ENCODE measurements at places on chromosomes 1 and 21.

DNA sequence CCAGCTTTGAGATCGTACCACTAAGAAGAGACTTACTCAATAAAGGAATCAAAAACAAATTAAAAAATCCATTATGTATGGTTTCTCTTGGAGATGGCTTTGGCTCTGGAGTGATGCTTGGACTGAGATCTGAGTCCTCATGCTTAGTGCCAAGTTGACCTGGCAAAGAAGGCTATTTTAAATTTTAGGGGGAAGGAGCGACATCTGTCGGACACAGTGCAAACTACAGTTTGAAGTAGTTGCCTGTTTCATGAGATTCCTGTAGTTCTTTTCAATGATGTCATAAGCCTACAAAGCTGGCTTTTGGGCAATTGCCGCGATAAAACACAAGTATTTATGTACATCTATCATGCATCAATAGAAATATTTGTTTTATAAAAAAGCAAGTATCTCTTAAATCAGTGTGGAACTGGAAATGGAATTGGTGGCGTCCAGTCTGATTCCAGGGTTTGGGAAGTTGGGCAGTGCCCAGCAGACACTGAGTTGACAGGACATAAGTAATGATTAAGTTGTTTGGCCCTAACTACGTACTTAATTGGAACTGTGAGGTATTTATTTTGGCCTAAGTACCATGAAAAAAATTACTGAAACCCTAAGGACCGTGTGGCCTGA is 50.0 kb downstream of the TBCE start:
- peak; percentile 51 for DNase-seq

- no peak for DNase-seq
Observed at GRCh38 chr1:43861988-43862735, 71.4 kb upstream of the ARTN start.

GRCh38 chr1:205991237-205991636 is 12.0 kb downstream of the RAB7B start:
- no peak for DNase-seq

DNA sequence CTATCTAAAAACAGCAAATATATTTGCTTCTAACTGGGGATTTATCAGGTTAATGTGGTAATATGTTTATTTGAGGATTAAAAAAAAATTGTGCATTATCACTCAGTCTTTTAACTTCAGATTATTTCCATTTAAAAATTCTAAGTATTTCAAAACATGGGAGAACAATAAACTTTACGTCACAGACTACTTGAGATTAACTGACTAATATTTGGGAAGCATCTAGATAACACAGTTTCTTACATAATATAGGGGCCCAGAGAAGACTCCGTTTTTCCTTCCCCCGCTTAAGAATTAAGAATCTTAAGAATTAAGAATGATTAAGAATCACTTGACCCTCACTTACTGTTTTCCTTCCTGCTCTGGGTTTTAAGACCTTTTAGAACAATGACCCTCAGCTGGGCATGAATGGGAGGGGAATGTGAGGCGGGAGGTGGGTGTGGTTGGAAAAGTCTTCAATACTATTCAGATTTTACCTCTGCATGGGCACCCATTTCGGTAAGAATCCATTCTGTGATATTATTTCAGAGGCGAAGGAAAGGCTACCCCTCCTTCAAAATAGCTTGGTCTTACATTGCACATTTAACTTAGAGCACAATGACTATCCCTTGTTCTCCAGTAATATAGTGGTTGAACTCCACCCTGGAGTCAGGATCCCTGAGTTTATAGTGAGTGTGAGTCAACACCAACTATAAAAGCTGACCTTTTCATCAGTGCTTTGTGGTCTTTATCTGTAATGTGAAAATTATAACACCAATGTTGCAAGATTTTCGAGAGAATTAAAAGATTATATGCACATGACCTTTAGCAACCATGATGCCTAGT is 821.3 kb downstream of the USP25 start:
- peak; percentile 68 for DNase-seq

GRCh38 chr1:81803431-81804110 is 2.8 kb downstream of the ADGRL2 start:
- peak; percentile 65 for DNase-seq

- no peak for DNase-seq
Observed at GRCh38 chr1:22767852-22768251, 57.2 kb downstream of the EPHB2 start.

DNA sequence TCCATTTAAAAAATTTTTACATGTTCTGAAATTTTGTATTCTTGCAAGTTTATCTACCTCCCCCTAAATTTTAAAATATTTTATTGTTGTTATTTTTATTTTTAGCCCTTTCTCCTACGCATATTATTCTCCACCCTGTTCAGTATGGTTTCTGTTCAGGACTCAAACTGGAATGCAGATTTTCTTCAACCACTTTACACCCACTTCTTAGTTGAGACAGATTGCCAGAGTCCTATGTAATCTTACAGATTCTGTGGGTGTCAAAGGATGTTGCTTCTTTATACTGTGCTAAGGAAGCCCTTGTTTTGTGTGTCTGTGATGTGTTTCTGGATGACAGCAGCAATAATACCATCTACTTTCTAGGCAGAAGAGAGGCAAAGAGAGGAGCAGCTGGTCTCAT is 20.7 kb upstream of the PPP1R8 start:
- DNase-seq, result no peak

GRCh38 chr1:59688976-59689375 is 125.8 kb upstream of the HOOK1 start:
- no peak for DNase-seq

DNA sequence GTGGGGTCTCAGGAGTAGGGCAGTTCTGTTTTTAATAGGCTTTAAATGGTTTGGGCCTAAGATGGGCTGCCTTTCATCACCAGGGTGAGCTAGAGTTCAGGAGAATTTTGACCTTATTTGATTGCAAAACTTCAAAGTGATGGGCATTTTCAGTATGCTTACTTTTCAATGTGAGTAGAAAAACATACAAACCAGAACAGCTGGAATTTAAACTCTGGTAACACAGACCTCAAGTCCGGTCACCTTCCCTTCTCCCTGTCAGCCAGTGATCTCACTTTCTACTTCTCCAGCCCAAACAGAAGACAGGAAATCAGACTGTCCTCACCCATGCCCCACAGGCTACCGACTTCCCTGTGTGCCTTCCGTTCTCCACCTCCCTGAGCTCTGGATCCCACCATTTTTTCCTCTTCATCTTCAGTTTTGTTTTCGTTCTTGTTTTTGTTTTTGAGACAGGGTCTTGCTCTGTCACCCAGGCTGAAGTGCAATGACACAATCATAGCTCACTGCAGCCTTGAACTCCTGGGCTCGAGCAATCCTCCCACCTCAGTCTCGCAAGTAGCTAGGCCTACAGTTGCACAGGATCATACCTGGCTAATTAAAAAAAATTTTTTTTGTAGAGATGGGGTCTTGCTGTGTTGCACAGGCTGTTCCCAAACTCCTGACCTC is 374.0 kb downstream of the CAMTA1 start:
- no peak for DNase-seq

DNA sequence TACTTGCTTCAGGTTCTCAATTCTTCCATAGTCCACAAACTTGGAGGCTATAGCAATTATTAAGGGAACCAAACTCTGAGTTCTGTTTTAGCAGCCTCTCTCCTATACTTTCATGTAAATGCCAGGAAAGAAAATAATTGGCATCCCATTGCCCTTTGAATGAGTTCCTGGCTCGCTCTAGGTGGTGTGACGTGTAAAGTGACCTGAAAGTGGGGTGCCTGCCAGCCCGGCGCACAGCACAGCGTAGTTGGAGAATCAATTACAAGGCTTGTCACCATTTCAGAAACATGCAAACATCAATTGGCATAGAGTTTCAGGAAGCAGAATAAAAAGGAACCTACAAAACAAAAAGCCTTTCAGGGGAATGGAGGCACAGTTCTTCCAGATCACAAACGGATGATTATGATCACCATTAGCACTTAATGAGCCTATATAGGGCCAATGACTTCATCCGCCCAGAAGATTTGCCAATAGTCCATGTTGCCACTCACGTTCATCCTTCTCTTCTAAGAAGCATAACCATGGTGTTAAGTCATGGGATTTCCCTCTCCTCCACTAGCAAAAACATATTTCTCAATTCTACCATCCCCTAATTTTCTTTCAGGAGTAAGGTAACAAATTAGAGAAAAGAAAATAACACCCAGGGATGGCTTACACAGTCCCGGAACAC is 354.6 kb upstream of the ADGRL2 start:
- no peak for DNase-seq

- DNase-seq, result no peak
Observed at GRCh38 chr1:152410028-152410427, 4.0 kb downstream of the CRNN start.

DNA sequence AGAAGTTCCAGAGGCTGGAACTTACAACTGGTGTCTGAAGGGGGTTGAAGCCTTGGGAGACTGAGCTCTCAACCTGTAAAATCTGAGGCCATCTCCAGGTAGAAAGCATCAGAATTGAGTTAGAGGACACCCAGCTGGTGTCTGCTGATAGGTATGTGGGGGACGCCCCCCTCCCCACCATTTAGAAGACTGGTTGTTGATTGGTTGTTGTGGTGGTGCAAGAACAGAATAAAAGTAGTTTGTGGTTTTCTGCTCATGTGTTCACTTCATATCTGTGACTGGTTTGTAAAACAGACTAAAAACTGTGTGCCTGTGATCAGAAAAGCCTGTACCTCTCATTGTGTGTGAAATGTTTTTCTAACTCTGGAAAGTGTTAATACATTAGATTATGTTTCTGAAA is 33.2 kb upstream of the PDE4B start:
- no peak for DNase-seq

DNA sequence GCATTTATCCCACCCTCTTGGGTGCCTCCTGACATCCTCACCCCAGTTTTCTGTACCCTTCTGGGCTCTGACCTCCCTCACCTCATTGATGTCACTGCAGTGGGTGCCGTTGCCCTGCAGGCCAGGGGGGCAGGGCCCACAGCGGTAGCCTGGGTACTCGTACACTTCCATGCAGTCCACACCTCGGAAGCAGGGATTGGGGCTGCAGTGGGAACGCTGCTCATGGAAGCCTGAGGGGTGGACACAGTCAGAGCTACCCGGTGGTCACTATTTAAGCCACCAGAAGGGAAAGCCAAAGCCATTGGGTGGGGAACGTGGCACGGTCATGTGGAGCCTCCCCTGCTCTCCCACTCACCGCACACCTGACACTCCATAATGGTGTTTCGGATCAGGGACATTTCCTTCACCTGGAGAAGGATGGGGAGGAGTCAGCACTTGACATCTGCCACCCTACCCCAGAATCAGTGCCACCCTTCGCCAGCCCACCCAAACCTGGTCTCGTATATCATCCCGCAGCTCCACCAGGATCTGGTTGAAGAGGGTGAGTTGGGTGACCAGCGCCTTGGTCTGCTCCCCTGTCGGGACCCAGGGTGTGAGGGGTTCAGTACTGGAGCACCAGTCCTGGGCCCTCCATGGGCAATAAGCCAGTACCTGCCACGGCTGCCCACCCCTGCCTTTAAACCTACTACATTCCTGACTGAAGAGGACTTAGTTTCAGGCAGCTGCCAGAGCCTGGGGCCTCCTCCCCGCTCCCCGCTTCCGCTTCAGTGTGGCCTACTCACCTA is 4.8 kb downstream of the THBS3 start:
- no peak for DNase-seq

GRCh38 chr21:36873513-36873912 is 93.0 kb downstream of the HLCS start:
- no peak for DNase-seq

DNA sequence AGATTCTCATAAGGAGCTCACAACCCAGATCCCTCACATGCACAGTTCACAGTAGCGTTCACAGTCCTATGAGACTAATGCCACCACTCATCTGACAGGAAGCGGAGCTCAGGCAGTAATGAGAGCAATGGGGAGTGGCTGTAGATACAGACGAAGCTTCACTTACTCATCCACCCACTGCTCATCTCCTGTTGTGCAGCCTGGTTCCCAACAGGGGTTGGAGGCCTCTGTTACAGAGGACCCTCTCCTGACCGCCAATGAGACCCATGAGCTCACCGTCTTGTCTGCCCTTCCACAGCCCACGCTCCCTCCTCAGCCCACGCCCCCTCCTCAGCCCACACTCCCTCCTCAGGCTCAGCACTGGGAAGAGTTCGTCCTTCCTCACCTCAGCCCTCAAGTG is 39.6 kb downstream of the RSPH1 start:
- no peak for DNase-seq

All from HAP-1 (cell line).